Activated CD4-positive, alpha-beta memory T cell treated with anti-CD3 and anti-CD28 coated beads, Interleukin-2, amount 10 ng/mL, durations not matched to agents 7 days and 5 days (primary cell): ENCODE measurements at places on chromosomes 1 and 21. TPM values are rescaled to one million over a fixed set of nuclear protein-coding genes. Genes with fewer than 3 reads are reported as not detected.

The PRKAA2 gene
- total RNA-seq = not detected

GRCh38 chr1:185427264-185427663 lies 110.2 kb upstream of the IVNS1ABP start:
- DNase-seq = no peak

- no peak for DNase-seq
Observed at GRCh38 chr1:245060684-245061374, 94.0 kb upstream of the KIF26B start.

DNA sequence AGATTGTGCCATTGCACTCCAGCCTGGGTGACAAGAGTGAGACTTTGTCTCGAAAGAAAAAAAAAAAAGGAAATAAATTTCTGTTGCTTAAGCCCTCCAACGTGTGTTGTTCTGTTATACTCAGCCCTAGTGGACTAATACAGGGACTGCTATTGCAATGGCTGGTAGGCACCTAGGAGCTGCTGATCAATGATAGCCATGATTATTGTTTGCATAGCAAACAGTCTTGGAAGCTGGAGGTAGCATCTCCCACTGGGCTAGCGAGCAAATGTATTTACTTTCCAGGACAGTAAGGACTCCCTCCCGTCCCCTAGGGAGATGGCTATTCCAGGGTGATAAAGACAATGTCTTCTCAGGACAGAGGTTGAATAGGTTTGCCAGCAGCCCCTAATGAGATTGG lies 13.5 kb upstream of the TNFRSF8 start:
- no peak for DNase-seq

DNA sequence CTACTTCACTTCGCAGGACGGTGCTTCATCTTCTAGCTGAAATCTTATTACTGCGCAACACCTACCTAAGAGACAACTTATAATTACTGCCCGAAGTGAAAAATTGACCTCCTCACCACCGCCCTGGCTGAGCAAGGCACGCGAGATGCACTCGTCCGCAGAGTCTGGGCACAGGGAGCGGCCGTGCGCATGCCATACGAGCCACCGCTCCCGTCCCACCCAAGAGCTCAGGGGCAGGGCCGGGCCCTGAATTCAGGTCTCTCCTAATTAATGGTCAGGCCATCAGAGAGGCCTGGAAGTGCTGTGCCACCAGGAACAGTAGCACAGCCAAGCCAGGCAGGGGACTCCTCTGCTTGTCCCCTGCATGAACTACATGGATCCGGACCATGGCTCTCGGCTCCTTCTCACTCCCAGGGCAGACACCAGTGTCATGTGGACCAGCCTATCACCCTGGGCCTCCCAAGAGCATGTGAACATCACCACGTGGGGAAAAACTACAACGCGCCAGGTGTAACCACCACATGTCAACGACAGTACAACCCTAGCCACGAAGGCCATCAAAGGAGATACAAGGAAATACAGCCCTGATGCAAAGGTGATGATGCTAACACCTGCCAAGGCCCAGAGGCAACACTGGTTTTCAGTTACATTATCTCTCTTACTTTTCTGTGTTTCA lies 11.5 kb downstream of the RIPK4 start:
- DNase-seq = no peak

- no peak for DNase-seq
Observed at GRCh38 chr1:20487236-20487590, 1.2 kb upstream of the CAMK2N1 start.

The PRR9 gene
- total RNA-seq = not detected

The DEPDC1 gene
- total RNA-seq = 29.6 TPM

The LCE1D gene
- total RNA-seq = not detected

The GABPB2 gene
- total RNA-seq = 25.9 TPM

The LRRIQ3 gene
- 0.63 TPM for total RNA-seq

DNA sequence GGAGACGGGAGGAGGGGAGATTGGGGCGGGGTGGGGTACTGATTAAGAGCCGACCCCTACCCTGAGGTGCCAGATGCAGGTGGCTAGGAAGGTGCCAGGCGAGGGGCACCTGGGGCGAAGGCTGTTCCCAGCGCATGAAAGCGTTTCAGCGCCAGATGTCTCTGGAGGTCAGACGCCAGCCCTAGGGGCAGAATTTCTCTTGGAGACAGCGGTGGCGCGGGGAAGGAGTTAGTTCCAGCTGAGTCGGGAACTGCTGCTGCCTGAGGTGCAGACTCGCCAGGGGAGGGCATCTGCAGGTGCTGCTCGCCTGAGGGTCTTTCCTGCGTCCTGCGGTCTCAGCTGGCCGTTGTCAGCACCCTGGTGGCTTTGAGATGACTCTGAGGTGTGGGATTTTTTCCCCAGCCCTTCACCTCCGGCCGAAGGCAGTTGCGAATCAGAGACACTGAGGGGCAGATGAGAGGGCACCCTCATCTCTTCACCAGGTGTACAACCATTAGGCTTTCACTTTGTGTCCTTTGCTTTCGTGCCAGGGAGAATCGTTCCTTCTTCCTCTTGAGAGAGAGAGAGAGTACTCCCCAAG lies 539 bp downstream of the CGN start:
- DNase-seq = peak; percentile 21

DNA sequence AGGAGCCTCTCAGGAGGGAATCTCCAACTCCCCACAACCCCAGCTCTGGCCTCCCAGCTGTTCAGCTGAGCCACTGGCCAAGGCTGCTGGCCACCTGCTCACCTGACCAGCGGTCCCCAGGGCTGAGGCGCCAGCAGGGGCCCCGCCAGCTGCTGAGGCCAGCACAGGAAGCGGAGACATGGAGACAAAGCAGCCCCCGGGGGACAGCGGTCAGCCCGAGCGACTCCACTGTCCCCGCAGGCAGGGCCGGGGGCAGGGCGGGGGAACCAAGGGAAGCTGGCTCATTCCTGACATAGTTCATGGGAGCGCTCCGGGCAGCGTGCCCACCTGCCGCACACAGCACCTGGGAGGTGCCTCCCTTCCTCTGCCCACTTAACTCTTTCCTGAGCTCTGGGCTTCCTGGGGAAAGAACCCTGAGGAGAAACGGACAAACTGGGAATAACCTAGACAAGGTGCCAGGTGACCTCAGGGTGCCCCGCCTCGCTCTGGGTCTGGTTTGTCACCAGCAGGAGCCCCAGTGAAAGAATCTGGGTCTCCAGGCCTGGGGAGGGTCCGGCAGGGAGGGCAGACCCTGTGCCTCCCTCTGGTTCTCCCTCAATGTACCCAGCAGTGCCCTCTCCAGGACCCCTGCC lies 10.7 kb downstream of the EPHA2 start:
- no peak for DNase-seq

The HCN3 gene
- 4.9 TPM for total RNA-seq

The CLDN17 gene
- total RNA-seq = not detected

DNA sequence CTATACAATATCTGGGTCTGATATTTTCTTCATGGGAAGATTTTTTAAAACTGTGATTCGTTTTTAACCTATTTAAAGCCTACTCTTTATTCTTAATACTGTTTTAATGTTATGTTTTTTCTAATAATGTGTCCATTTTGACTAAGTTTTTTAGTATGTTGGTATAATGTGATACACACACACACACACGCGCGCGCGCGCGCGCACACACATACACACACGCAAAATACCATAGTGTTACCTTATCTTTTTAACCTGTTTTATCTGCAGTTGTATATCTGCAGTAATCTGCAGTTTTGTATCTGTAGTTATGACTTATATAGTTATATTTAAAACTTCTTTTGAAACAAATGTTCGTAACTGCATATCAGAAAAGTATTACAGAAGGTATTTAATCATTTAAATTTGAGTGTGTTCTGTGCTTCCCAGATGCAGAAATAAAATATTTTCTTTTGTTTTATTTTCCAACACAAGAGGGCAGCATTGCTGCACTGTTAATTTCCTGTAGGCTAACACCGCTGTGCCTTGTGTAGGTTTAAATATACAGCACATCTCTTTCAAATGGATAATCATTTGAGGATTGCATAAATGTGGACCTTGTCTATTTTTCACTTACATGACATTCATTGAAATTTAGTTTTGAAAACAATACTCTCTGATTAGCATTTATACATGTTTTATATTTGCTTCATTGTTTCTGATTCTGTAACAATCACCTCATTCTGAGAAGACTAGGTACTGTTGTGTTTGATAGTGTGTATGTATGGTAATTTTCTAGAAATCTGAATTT lies 166.1 kb downstream of the PDE4B start:
- no peak for DNase-seq

The ESPN gene
- 0.98 TPM for total RNA-seq

The YTHDF2 gene
- total RNA-seq = 70.9 TPM

DNA sequence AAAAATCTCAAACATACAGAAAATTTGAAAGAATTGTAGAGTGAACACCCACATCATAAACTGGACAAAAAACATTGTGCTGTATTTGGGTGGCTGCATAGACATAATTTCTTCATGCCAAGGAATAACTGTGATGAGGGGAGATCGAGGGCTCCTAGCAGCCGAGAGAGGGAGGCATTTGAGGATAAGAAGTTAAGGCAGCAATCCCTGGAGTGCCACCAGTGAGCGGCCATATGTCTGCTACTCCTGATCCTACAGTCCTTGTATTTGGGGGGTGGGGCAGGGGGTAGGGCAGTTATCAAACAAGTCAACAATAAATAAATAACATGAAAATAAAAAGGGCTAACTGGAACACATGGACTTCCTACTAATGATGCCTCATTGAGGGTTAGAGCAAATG lies 54.5 kb downstream of the ATP5PO start:
- DNase-seq = no peak

DNA sequence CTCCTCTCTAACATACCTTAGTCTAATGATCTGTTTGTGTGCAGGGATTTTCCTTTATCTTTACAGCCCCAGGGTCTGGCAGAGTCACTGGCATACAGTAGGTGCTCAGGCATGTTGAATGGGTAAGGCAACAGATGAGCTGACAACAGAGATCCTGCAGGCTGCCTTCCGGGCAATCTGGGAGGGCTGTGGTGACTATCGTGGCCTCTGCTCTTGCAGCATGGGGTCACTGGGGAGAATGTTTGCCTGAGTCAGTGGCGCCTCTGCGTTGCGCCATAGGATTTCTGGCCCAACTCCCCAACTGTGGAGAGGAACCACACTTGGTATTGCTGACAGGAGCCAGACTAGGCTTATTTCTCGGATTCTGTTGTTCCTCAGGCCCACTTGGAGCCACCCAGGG lies 93.8 kb downstream of the LAMC2 start:
- DNase-seq = no peak

DNA sequence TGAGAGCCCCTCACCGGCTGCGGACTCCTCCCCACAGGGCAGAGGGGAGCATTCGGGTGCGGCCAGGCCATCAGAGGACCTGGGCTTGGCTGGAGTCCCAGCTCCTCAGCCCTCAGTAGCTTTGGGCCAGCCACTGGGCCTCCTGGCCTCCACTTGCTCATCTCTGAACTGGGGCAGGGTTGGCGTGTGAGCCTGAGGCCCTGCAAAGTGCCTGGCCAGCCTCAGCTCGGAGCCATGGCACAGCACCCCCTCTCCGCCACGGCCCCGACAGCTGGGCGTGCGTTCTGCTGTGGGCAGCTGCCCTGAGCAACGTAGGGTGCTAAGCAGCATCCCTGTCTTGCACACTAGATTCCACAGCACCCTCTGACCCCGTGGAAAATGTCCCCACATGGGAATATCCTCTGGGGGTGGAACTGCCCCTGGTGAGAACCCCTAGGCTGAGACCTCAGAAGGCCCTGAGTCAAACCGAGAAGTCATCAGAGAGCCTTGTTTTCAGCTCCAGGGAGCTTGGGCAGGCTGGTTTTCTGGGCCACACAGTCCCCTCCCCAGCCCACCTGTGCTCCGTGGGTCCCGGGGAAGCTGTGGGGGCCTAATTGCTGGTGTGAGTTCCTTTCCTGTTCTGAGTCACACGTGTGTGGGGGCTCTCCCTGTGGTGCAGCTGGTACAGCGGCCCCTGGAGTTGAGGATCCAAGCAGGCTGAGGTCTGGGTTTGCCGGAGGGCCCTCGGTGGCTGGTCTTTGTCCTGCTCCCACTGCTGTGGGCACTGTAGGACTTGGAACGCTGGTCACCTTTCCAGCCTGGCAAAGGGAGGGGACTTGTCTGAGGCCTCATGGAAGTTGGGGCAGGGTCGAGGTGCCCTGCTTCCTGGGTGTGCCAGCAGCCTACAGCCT lies 24.5 kb downstream of the TP73 start:
- DNase-seq = no peak

- DNase-seq = no peak
Observed at GRCh38 chr1:43874716-43875115, 58.9 kb upstream of the ARTN start.

The CTSE gene
- total RNA-seq = not detected

- no peak for DNase-seq
Observed at GRCh38 chr1:157472056-157472701, 80.1 kb downstream of the FCRL5 start.

The OR2T11 gene
- total RNA-seq = not detected

The NBPF26 gene
- 39.7 TPM for total RNA-seq

The GNG4 gene
- total RNA-seq = 0.18 TPM

GRCh38 chr1:155051777-155052398 lies 772 bp downstream of the ADAM15 start:
- peak; percentile 54 for DNase-seq

The SPTA1 gene
- total RNA-seq = not detected

The FAM72D gene
- 18.2 TPM for total RNA-seq

DNA sequence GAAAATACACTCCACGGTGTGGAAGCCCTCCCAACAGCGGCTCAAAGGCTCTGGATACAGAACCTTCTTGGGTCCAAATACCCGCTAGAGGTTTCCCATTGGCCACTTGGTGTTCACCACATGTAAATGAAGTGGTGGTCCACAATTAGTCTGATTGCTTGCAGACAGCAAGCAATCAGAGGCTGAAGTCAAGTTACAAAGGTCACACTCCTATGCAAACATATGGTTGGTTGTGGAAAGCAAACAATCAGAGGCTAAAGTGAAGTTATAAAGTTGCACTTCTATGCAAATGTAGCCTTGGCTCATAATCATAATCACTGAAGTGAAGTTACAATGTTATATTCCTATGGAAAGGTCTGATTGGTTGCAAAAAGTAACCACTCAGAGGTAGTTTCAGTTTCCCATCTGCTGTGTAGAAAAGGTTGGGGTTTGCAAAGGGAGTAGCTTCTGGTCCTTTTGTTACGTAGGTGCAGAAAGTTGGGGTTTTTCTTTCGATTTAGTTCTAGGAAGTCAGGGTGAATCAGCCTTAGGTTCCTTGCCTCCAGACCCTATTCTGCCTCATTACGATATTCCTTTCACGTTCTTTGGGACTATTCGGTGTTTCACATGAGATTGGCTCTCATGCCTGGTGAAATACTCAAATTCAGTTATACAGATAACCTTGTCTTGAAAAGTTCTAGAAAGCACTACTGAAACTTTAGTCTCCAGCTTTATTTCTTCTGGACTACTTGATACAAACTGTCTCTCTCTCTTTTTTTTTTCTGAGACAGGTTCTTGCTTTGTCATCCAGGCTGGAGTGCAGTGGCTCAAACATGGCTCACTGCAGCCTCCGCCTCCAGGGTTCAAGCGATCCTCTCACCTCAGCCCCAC lies 36.7 kb upstream of the MTF2 start:
- peak; percentile 35 for DNase-seq

DNA sequence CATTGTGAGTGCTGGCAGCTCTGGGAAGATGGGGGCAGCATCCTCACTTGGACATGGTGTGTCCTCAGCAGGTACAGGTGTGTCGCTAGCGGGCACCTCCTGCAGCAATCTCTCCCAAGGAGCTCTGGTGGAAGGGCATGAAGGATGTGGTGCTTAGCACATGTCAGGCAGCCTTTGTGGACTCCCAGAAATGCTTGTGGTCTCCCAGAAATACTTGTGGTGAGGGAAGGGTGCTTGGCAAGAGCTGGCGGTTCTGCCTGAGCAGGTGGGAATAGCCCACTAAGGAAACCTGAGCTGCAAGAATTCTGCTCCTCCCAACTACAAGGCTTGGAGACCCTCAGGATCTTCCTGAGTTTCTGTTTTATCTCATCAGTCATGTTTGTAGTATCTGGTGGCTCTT lies 371.6 kb downstream of the PRDM2 start:
- DNase-seq = no peak

The GSTM2 gene
- 15.9 TPM for total RNA-seq

The MAB21L3 gene
- total RNA-seq = not detected

The TMEM61 gene
- total RNA-seq = not detected
